ENCODE measurements at places on chromosomes 4 and X.

DNA sequence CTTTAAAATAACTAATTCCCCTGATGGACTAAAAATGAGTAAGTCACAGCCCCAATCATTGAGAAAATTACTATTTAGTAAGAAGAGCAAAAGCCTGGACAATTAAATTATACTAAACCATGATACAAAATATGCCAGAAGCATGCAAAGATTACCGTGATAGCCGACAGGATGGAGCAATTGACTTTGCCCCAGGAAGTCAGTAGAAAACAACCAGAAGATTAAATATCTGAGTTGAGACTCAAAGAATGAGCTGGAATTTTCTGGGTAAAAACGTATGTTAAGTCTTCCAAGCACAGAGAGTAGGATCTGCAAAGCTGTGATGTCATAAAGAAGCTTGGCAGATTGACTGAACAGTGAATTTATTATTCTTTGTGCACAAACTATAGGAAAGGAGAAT lies 816.1 kb upstream of the TENM3 start:
- no peak for DNase-seq

- DNase-seq: no peak
Measured at GRCh38 chr4:73723023-73723422, 17.3 kb upstream of the CXCL8 start.

GRCh38 chrX:13955095-13955647 lies 74.5 kb downstream of the GEMIN8 start:
- no peak for DNase-seq

GRCh38 chr4:107570952-107571351 lies 149.1 kb downstream of the PAPSS1 start:
- no peak for DNase-seq

- DNase-seq: no peak
Measured at GRCh38 chrX:46694549-46694948, 64.4 kb downstream of the SLC9A7 start.

DNA sequence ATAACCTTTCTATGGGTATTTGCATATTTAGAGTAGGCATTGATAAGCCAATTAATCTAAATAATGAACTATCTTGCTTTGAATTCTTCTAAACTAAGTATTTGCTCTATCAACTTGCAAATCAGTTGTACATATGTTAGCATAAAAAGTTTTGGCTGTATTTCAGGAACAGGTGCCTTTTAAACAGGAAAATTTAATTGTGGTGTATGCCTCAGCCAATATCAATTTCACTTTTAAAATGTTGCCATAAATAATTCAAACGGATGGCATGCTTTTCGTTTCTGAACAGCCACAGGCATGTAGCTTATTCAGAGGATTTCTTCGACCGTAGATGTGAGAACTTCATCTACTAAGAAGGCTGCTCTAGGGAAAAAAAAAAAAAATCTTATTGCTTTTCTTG lies 99.9 kb downstream of the DCLK2 start:
- DNase-seq: no peak

- peak; percentile 6 for DNase-seq
Measured at GRCh38 chrX:1727531-1728027, 112.7 kb downstream of the ASMT start.

GRCh38 chr4:40258627-40259026 lies 61.8 kb downstream of the RHOH start:
- peak; percentile 59 for DNase-seq

DNA sequence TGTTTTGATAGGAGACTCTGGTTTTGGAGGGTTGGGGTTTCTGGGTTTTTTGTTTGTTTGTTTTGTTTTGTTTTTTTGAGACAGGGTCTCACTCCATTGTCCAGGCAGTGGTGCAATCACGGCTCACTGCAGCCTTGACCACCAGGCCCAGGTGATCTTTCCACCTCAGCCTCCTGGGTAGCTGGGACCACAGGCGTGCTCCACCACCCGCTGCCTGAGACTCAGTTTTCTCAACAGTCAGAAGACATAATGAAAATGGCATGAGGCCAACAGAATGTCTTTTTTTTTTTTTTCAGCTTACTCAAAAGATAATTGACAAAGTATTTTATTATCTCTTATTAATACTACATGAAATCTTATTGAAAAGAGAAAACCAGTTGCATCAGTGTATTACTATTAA lies 32.4 kb downstream of the TNIP2 start:
- no peak for DNase-seq

DNA sequence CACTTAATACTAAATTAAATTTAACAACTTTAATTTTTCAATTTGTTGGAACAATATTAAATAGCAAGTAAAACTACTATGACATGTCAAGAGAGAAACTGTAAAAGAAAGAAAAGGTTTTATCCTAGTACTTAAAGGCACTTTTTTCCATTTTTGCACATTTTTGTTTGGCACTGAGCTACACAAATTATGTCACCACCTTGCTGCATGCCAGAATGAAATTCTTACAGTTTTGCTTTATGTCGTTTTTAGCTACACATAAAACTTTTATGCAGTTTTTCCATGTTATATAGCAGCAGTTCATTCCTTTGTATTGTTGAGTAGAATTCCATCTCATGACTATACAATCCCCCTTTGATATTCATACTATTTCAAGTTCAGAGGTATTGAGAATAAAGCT lies 99.1 kb upstream of the RXFP1 start:
- DNase-seq: no peak

DNA sequence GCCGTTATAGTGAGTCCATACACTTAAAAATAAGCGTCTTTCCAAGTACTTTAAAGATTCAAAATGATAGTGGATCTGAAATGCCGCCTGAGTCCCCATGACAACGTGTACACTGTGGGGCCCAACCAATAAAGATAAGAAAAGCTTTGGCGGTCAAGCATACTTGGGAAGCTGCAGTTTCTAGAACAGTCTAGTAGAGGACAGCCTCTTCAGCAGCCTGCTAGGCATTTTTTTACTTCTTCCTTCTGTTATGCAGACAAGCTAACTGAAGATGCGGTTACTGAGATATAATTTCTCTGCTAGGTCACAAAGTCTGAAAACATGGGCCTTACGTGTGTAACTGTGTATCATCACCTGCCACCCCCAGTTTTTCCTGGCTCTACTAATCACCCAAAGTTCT lies 402 bp upstream of the UPRT start:
- no peak for DNase-seq

DNA sequence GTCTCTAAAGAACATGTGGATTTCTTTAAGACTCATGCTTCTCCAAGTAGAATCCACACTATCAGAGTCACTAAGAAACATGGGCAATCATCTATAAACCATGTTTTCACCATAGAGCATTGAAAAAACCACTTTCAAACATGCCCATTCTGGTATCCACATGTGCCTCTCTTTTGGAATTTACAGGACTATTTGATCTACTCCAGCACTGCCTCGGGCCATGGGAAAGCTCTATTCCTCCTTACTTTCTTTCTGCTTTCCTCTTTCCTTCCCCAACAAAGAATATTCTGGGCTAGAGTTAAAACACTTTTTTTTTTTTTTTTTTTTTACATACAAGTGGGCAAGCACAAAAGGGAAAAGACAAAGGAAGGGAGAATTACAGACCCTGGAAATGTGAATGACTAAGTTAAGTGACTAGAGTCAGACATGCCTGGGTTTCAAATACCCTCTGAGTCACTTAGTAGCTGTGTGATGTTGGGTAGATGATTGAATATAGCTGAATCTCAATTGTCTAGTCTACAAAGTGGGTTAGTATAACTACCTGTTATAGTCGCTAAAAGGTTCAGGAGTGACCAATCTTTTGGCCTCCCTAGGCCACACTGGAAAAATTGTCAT lies 847.7 kb upstream of the INTU start:
- DNase-seq: no peak

DNA sequence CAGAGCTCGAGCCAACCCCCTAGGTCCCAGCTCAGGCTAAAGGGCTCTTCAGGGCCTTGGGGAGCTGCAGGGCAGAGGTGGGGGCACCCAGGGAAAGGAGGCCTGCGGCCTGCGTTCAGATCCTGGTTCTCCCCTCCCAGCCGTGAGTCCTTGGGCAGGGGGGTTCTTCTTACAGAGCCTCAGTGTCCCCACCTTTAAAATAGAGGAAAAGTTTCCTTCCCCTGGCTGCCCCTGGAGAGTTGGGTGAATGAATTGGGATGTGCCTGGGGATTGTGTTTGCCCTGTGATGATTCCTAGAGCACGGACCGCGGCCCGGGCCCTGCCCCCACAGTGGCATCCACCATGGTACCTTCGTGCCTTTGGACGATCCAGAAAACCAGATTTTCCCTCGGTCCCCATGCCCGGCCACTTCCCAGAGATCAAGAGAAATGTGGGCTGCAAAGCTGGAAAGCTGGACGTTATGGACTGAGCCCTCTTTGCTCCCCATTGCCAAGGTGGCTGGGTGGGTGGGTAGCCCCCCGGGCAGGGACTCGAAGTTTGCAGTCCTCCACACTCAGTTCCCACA lies 11.4 kb downstream of the HTRA3 start:
- no peak for DNase-seq

- DNase-seq: peak; percentile 91
Measured at GRCh38 chr4:87895964-87896621, 63.3 kb downstream of the MEPE start.

DNA sequence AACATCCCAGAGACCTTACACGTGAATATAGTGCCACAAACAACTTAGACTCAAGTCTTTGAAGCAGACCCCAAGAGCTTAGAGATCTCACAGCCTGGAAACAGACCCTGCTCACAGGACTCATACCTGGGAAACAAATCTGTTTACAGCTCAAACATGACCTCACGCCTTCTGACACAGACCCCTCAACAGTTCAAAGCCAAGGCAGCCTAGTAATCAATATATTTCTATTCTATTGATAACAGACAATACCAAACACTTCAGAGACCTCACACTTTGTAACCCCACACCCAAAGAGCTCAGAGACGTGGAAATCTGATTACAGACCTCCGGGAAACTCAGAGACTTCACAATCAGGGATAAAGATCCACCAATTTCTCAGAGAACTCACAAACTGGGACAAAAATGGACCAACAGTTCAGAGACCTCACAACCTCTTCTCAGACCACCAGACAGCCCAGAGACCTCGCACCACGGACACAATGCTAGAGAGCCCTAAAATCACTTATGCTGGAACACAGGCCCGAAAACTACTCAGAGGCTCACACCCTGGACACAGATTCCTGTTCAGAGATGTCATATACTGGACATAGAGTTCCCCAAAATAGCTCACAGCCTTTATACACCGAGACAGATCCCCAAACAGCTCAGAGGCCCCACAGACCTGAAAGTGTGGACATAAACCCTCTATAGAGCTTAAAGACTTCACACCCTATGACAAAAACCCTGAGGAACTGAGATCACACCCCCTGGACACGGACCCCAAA lies 14.8 kb downstream of the SUV39H1 start:
- no peak for DNase-seq

DNA sequence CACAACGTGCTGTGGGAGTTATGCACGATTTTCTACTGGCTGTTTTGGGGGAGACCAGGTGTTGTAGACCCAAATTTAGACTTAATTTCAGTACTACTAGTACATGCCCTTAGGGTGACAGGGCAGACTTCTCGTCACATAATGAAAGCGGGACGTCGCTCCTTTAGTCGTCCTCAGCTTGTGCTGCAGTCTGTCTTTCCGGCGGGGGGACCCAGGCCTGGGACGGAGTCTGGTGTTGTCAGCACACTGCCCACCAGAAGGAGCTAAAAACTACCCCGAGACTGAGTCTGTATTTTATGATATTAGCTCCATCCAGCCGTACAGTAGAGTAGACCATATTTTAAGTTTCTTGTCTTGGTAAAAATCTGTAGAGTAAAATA lies 35.5 kb downstream of the NOP14 start:
- no peak for DNase-seq

DNA sequence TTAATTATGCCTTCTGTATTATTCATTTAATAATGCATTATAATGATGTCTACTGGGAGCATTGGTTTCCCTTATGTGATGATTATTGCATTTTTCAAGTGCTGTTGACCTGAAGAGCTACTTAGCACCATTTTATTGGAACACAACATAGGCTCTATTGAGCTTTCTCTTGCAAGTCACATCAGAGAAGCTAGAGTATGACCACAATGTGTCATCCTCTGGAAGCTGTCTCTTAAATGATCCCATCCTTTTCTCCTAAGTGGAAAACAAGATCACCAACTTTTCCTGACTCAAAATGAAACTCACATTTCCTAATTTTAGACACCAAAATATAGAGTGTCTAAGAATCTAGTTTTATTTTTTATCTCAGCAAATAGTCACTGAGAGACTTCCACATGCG lies 1451.9 kb downstream of the PCDH7 start:
- DNase-seq: no peak

DNA sequence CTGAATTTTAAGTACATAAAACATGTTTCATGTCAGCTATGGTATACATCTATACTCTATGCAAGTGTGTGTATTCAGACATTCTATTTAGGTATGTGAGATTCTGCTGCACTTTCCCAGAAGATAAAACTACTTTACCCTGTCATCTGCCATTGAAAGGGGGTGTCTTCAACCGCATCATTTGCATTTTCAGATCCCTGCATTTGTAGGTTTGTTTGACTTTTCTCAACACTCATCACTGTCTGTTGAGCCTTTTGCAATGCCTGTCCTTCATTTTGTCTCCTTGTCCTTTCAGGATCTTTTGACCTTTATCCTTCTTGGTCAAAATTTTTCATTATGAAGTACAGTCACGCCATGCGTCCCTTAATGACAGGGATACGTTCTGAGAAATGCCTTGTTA lies 103.5 kb downstream of the TMA16 start:
- DNase-seq: no peak

- no peak for DNase-seq
Measured at GRCh38 chr4:30901461-30902451, 181.6 kb downstream of the PCDH7 start.

DNA sequence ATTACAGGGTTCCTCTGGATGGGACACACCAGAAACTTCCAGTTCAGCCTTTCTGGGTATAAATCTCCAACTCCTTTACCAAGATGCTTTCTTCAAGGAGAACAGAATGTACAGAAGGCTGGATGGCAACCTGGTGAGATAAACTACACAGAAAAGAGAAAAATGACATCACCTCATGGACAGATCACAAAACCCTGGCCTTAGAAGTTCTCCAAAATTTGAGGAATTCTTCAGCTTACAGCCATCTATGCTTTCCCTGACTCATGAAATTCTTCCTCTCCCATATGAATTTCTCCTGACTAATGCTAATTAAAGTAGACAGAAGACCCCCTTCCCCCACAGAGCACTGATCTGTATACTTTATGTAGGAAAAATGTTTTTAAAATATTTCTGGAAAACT lies 345.4 kb downstream of the STIM2 start:
- no peak for DNase-seq
